GM04503 (cell line): ENCODE measurements at places on chromosomes 3 and 15.

DNA sequence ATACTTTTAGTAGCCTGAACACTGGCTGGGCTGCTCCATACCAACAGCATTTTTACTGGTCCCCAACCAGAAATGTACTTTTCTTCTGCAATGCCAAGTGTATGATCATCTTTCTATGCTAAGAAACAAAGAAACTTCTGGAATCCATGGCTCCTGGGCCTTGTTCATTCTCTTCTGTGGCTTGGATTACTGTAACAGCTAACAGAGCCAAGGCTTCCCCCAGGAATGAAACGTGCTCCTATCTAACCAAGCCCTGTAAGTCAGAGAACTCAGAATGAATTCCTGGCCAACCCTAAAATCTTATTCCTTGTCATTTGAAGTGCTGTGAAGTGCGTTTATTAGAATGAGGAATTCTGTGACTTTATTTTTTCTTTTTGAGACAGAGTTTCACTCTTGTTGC is 102.9 kb upstream of the RAD18 start:
- DNase-seq = no peak

DNA sequence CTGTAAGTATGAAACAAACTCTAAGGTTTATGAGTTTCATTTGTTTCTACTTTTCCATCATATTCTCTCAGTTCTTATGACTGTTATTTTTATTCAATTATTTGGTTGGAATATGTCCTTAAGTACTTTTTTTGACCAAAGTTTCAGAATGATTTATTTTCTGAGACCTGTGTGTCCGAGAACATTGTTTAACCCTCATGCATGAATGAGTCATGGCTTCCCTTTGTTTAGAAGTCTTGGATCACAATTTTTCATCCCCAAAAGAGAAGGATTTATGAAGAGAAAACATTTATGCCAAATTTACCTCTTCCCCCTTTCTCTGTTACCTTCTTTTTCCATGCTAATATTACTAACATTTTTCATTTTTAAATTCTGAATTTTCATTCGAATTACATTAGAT is 518.0 kb upstream of the NR2F2 start:
- DNase-seq = no peak

DNA sequence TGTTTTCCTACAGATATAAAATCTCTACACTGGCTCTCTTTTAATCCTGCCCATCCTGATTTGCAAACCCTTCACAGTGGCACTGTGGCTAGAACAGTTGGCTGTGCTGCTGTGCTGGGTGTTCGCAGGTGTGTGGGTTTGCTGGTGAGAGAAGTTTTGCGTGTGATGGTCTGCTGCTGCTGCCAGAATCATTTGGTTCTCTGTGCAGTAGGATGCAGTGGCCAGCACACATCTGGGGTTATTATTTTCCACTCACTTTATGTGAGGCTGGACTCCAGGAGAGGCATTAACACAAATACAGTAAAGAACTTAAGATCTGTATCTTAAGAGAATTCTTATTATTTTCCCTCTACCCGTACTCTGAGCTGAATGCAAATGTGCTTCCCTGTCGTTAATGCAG is 16.0 kb upstream of the PSMD6 start:
- no peak for DNase-seq

DNA sequence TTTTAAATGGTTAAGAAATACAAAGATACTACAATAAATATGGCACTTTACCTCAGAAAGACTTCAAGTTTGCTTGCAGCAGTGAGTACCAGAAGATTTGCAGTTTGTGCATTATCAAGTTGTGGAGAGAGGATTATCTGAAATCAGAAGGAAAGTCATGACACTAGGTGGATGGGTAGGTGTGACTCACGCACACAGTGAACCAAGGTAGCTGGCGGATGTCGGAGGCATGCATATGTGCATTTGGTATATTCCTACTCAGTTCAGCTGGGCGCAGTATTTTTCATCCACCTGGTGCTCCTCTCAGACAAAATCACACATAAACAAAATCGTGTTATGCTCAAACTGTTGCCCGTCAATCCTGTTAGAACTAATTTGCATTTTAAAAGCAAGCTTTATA is 351.0 kb downstream of the IGSF11 start:
- no peak for DNase-seq

DNA sequence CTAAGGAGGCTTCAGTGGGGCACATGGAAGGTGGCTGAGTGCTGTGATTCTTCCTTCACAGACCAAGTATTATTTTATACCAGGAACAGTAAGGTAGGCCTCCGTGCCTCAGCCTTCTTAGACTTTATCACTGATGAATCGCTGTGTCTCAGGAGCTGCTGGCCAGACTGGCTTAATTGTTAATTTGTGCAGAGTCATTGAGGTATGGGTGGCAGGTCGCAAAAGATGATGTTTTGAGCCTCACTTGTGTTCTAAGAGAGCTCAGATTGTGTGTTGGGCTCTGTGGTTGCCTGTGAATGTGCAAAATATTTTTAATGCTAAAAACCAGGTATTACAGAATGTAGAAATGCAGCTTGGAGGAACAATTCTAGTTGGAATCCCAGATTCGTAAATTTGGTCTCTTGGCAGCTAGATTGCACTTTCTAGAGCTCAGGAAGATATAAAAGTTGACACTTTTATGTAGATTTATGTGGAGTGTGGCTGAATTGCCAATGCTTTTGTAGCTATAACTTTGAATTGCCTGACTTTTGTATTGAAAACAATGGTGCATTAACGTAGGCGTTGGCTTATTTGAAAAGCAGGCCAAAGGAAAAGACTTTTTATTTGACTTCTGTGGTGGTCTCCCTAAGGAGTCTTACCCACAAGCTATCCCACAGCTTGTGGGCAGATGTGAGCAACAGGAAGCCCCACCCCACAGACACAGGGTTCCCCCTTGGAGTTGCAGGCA is 53.4 kb downstream of the LARS2 start:
- peak; percentile 88 for DNase-seq

- no peak for DNase-seq
These were observed 60.5 kb upstream of the TFRC start for GRCh38 chr3:196142202-196142956.

- DNase-seq = no peak
These were observed 481 bp upstream of the CRYBG3 start for GRCh38 chr3:97821287-97821773.

DNA sequence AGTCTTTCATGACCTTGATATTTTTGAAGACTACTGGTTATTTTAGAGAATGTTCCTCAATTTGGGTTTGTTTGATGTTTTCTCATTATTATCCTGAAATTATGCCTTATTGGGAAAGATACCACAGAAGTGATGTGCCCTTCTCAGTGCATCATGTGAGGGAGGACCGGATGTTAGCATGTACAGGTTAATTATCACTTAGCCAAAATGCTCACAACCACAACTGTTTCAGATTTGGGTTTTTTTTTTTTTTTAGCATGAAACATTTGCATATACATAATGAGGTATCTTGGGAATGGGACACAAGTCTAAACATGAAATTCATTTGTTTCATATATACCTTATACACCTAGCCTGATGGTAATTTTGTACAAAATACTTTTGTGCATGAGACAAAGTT is 59.8 kb downstream of the PIK3R4 start:
- no peak for DNase-seq

DNA sequence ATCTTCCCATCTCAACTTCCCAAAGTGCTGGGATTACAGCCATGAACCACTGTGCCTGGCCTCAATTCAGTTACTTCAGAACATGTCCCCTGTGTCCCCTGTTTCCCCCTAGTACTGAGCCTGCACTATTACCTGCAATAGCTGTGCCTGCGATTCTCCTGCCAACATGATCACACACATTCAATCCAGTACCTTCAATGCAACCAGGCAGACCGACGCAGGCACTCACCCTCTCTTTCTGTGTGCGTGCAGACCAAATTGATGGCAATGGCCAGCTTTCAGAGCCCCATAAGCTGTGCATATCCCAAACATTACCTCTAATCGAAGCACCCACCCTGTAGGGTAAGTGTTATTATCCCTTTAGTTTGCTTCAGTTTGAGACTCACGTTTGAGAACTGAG is 73.0 kb upstream of the EPHB3 start:
- no peak for DNase-seq

DNA sequence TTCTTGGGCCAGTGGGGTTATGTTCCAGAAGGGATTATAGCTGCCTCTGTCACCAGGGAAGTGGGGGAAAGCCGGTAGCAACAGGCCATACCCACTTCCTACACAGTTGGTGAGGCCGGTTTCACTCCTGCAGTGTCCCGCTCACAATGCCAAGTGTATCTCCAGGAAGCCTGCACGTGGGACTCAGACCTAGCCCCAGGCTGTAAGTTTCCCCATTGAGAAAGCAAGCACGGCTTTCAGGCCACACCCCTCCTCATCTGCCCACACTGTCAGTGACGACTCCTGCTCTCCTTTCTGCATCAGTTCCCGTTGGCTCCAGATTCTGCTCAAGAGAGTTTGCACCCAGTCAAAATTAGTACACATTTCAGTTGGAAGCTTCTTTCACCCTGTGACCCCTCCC is 51.6 kb upstream of the CPOX start:
- DNase-seq = no peak

- peak; percentile 39 for DNase-seq
These were observed 19.0 kb downstream of the PCYT1A start for GRCh38 chr3:196268284-196269163.

DNA sequence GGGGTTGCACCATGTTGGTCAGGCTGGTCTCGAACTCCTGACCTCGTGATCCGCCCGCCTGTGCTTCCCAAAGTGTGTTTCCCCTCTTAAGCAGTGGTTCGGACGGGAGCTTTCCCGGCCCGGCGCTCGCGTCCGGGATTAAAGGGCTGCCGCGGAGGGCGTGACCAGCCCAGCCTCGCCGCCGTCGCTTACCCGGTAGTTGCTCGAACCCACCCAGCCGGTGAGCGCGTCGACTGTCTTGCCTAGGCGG is 513 bp downstream of the CLASP2 start:
- DNase-seq = no peak

DNA sequence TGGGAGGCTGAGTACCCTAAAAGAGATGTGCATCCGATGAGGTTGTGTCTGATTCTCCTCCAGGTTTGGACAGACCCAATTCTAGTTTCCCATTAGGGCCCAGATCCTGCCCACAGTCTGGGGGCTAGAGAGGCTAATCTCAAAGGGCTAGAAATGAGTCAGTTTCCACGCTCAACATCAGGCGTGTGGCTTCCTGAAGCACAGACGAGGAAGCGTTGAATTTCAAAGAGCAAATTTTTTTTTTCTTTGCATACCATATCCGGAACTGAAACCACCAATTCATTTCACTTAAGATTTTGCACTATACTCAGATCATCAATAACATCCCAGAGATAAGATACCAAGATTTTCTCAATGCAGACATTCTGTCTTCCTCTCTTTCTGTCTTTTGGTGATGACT is 173.8 kb upstream of the BCL6 start:
- DNase-seq = no peak

GRCh38 chr15:30030345-30030744 is 52.4 kb upstream of the GOLGA8J start:
- DNase-seq = no peak

GRCh38 chr3:65745306-65745705 is 293.4 kb downstream of the MAGI1 start:
- no peak for DNase-seq

GRCh38 chr15:101288905-101289513 is 6.0 kb downstream of the SNRPA1 start:
- no peak for DNase-seq

- no peak for DNase-seq
These were observed 173.5 kb downstream of the TNIK start for GRCh38 chr3:171286580-171287249.

GRCh38 chr3:125654526-125654925 is 59.2 kb upstream of the OSBPL11 start:
- no peak for DNase-seq

DNA sequence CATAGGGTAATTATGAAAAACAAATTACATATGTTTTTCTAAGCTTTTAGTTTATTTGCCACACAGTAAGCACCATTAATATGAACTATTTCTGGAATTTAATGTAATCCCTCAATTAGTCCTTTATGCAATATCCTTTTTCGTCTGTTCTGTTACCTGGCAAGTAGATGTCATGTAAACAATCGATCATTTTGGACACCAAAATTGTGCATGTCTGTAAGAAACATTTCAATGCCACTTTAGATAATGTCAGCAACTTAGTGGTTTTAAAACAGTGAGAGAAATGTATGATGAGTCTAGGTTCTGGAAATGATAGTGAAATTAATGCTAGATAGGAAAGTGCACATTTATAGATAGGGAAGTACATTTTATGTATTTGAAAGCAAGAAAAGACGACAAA is 986.6 kb downstream of the ZPLD1 start:
- no peak for DNase-seq

GRCh38 chr3:17089314-17089700 is 204.6 kb downstream of the PLCL2 start:
- no peak for DNase-seq

- DNase-seq = no peak
These were observed 54.9 kb downstream of the CCNL1 start for GRCh38 chr3:157104928-157105652.
